ENCODE measurements at places on chromosomes 4 and X.

DNA sequence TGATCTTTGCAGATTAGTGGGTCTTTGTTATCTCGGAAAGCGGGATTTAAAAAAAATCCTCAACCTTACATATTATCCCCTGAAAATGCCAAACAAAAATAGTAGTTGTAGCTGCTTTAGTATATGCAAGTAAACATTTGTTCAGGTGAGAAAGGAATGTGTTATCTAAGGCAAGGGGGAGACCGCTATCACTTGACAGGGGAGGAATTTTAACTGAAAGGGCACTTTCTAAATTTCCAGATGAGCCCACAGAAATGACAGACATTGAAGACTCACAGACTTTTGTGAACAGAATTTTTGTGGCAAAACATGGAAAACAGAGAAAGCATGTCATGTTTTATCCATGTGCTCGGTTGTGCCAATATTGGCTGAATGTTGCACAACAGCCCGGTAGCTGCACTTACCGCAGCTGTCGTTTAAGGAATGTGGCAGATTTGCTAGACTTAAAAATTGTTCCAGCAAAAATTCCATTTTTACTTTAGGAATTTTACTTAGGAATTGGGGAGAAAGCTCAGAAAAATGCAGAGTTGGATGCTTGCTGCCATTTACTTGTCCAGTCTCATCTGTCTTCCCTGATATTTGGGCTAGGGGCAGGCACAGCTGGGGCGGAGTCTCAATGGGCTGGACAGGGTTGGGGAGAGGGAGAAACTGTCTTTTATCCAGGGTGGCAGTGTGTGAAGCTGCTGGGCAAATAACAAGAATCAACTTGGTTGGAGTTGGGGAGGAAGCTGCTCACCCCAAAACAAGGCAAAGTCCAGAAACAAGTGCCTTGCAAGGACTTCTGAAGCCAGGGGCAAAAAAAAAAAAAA is 94.6 kb upstream of the RPS6KA3 start:
- DNase-seq: no peak

- no peak for DNase-seq
These were observed 240.5 kb downstream of the CFAP47 start for GRCh38 chrX:36160081-36160480.

DNA sequence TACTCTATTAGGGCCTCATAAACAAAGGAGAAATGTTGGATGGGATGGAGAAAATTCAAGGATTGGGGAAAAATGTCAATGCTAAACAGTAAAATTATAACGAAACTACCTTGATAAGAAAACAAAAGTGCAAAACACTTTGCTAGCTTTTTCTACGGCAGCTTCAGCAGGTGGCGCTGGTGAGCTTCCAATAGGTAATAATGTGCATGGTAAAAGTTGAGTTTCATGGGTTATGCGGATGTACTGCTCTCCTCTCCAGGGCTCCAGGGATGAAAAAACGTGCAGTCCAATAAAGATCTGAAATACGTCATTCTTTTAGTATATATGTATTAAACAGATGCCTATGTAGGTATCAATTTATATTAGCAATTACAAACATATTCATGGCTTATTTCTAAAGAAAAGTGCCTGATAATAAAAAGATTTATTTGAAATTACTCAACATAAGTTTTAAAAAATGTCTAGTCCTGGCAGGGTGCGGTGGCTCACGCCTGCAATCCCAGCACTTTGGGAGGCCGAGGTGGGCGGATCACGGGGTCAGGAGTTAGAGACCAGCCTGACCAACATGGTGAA is 239.6 kb downstream of the GRXCR1 start:
- DNase-seq: peak; percentile 1

DNA sequence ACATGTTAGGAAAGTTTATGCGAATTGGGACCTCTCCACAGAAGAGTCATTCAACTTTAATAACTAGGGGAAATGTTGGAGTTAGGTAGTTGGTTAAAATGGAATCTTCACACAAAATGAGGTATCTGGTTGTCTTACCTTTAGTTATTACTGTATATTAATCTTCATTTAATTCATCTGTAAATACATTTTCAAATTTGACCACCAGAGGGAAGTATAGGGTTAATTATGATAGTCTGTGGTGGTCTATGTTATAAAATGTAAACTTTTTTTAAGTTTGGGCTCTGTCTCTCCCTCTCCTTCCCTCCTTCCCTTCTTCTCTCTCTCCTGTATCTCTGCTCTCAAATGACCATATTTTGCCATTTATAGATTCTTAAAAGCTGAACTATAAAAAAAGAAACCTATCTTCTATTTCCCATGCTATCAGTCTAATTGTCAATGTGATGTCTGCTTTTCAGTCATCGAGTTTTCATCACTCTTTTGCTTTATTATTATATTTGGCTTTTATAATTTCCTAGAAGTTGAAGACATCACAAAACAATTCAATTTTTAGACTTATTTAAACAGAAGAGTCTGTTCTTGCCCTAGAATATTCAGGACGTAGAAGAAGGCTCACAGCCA is 49.8 kb downstream of the TMEM144 start:
- no peak for DNase-seq

DNA sequence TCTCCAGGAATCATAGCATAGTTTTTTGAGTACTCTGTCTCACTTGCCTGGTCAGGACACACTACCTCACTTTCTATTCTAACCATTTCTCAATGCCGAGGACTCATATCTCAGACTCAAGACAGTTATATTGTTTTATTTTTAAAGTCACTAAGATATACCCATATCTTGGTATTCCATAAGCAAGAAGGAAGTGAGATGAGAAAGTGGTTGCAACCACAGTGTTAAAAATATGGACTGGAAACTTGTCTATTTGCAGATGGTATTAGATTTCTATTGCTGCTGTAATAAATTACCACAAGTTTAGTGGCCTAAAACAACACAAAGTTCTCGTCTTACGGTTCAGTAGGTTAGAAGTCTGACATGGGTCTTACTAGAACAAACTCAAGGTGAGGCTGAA is 344.8 kb upstream of the MAGEB2 start:
- DNase-seq: no peak

GRCh38 chrX:150676221-150676620 is 17.0 kb upstream of the MTMR1 start:
- DNase-seq: no peak

GRCh38 chr4:181168011-181168805 is 1075.0 kb upstream of the TENM3 start:
- no peak for DNase-seq

DNA sequence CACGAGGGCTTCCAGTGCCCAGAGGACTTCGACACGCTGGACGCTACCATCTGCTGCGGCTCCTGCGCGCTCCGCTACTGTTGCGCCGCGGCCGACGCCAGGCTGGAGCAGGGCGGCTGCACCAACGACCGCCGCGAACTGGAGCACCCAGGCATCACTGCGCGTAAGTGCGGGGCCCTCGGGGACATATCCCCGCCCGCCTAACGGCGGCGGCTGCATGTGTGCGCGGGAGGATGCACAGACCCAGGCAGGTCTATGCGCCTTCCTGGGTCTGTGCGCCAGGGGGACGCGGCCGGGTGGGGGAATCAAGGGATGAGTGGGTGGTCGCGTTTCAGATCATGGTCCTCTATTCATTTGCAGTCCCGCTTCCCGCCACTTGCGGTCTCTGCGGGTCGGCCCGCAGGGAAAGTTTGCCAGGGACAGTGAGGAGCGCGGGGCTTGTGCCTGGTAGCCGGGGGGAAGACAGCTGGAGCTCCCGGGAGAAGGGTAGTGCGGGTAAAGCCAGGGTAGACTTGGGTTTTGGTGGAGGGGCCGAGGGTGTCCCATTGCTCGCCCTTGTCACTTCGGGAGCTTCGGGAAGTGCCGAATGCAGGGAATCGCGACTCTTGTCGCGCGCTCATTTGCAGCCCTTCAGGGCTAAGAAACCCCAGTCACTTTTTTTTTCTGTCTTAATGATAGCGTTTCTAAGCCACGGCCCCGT is 1.0 kb downstream of the SHISA3 start:
- no peak for DNase-seq

DNA sequence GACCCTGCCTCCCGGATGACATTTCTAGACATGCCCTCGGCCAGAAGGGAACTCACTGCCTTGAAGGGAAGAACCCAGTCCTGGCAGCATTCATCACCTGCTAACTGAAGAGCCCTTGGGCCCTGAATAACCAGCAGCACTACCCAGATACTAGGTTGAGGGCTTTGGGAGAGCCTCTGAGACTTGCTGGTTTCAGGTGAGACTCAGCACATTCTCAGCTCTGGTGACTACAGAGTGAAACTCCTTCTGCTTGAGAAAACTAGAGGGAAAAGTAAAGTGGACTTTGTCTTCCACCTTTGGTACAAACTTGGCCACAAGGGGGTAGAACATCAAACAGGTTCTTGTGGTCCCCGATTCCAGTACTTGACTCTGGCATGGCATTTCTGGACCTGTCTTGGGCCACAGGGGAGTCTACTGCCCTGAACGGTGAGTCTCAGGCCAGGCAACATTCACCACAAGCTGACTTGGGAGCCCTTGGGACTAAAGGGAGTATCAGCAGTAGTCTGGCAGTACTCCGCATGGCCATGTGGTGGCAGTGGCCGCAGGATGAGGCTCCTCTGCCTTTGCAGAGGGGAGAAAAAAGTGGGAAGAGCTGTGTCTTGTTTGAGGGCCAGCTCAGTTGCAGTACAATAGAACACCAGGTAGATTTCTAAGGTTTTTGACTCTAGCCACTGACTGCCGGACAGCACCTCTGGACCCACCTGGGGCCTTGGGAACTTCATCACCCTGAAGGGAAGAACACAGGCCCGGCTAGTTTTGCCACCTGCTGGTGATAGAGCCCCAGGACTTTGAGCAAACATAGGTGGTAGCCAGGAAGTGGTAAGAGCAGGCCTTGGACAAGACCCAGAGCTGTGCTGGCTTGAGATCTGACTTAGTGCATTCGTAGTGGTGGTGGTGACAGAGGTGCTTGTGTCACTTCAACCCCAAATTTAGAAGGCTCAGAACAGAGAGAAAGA is 414.8 kb downstream of the OPHN1 start:
- DNase-seq: no peak

DNA sequence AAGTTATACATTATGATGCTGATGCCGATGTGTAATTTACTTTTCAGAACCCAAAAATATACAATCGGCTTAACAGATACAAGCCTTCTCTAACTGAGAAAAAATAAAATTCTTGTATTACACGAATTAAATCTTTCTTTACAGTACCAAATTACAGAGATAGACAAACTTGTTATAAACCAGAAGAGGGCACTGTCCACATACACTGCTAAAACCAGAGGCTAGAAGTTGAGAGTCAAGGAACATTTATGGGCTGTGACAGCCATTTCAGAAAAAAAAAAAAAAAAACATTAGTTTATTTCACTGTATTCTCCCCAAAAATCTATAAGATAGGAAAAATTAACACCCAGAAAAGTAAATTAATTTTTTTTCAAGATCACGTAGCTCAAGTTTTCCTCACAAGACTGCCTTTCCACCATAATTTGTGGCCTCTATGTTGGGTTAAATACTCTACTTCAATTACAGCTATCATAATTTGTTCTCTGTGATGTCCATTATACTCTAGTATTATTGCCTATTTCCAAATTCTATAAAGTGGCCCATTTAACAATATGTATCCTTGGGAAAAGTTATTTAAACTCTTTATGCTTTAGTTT is 12.0 kb downstream of the EREG start:
- no peak for DNase-seq

GRCh38 chrX:132651421-132652086 is 162.7 kb upstream of the MBNL3 start:
- no peak for DNase-seq

DNA sequence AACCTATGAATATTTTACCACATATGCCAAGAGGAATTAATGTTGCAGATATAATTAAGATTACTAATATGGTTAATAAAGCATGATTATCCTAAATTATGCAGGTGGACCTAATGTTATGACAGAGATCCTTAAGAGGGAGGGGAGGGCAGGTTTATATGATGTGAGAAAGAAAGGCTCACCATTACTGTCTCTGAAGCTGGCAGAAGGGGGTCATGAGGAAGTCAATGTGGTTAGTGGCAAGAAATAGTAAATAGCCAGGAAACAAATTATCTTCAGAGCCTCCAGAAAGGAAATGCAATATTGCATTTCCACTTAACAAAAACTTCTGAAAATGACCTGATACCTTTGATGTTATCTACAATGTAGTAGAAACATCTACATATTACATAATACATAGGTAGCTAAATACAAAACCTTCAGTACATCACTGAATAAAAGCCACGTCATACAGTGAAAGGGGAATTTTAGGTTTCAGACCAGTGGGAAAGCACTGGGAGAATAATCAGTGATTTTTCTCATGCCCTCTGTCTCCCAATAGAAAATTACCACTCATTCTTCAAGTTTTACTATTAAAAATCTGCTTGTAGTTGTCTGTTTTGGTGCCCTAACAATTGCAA is 609.2 kb downstream of the SPOCK3 start:
- no peak for DNase-seq

DNA sequence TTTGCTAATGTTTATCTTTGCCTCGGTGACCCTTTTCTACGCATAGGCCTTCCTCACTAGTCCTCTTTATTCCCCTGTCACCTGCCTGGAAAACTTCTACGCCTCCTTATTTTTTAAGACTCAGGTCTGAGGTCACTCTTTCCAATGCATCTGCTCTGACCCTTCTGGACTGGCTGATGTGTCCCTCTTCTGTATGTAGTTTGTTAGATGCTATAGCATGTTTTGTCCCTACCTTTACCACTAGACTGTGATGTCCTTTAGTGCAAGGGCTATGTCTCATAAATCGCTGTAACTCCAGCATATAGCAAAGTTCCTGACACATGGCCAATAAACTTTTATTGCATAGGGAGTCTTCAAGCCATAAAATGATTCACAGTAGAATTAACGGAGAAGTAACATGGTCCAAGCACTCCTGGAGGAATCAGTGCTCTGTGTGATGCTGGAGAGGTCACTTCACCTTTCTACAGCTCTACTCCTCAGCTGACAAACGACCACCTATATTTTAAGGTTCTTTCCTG is 872.5 kb upstream of the SLIT2 start:
- DNase-seq: no peak

DNA sequence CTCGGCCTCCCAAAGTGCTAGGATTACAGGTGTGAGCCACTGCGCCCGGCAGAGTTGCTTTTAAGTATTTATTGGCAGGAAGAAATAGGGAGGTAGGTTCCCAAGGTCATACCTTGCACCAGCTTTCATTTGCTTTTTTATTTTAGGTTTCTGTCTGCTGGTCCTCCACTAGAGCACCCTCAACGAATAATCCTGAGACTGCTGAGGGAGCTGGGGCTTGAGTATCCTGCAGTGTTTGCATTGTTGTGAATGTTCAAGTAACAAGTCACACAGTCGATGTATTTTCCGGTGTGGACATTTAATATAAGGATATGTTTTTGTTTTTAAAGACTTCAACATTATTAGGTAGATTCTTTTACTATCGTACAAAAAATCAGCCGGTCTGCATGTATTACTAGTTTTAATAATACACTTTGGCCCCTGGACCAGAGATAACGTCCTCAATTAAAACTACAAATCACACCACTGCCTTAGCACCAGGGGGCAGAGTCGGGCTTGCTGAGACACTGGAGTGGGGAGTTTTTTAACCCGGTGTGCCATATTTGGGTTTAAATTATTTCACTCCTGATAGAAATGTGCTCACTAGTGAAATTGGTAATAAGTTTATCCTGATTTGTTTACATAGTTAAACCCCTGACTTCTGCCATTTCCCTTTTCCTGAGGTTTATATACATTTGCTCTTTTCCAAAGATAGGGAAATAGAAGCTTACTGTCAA is 11.6 kb downstream of the SMIM20 start:
- no peak for DNase-seq

Data from activated CD4-positive, alpha-beta T cell treated with anti-CD3 and anti-CD28 coated beads for 4 hours (primary cell).